ENCODE measurements at places on chromosomes 7 and 10. TPM values are rescaled to one million over a fixed set of nuclear protein-coding genes. Genes with fewer than 3 reads are reported as not detected.

GRCh38 chr10:77043420-77043763 is 594.2 kb downstream of the KCNMA1 start:
- DNase-seq = no peak
- no peak overlapping the region for H3K4me3 ChIP-seq
- no peaks in the 10 kb centered on the region for H3K27me3 ChIP-seq
- no peaks in the 10 kb centered on the region for H3K36me3 ChIP-seq

GRCh38 chr7:12539681-12540080 is 30.8 kb upstream of the SCIN start:
- no peak overlapping the region for H3K4me3 ChIP-seq
- no peak overlapping the region for H3K27ac ChIP-seq
- no peaks in the 10 kb centered on the region for H3K27me3 ChIP-seq
- no peak for DNase-seq
- no peaks in the 10 kb centered on the region for H3K36me3 ChIP-seq
- no peaks in the 10 kb centered on the region for H3K4me1 ChIP-seq

DNA sequence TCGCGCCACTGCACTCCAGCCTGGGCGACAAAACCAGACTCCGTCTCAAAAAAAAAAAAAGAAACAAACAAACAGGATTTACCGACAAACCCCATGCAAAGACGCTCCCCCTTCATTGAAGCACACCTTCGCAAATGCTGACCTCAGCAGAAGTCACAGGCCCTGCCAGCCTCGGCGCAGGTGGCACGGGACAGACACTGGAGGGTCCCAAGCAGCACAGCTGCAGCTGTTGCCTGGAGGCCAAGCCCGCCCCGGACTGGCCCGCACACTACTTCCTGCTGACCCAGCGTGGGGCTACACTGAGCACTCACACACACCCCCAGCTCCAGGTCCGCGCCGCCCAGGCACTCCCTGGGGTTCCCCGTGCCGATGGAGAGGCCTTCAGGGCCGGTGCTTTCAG is 31.2 kb downstream of the SNX8 start:
- no peak overlapping the region for H3K27ac ChIP-seq
- H3K4me1 ChIP-seq = no peaks in the 10 kb centered on the region
- H3K4me3 ChIP-seq = no peak overlapping the region
- no peaks in the 10 kb centered on the region for H3K36me3 ChIP-seq
- no peaks in the 10 kb centered on the region for H3K27me3 ChIP-seq
- no peak for DNase-seq

DNA sequence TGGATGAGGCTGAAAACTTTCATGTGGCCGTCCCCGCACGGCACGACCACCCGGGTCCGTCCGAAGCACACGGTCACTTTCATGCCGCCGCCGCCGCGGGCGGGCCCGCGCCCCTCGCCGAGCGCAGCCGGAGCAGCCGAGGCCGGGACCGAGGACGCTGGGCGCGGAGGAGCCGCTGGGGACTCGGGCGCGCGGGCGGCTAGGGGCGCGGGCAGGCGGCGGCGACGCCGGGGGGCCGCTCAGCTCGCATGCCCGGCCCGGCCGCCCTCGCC is 247 bp downstream of the PARD3 start:
- H3K4me1 ChIP-seq = peaks cover 4% of the 10 kb centered on the region
- H3K36me3 ChIP-seq = no peaks in the 10 kb centered on the region
- H3K27ac ChIP-seq = peak overlapping the region; percentile 91
- H3K27me3 ChIP-seq = no peaks in the 10 kb centered on the region

GRCh38 chr10:124129471-124129870 is 36.1 kb upstream of the CHST15 start:
- no peaks in the 10 kb centered on the region for H3K27me3 ChIP-seq
- no peak overlapping the region for H3K4me3 ChIP-seq
- H3K36me3 ChIP-seq = no peaks in the 10 kb centered on the region
- H3K27ac ChIP-seq = no peak overlapping the region

DNA sequence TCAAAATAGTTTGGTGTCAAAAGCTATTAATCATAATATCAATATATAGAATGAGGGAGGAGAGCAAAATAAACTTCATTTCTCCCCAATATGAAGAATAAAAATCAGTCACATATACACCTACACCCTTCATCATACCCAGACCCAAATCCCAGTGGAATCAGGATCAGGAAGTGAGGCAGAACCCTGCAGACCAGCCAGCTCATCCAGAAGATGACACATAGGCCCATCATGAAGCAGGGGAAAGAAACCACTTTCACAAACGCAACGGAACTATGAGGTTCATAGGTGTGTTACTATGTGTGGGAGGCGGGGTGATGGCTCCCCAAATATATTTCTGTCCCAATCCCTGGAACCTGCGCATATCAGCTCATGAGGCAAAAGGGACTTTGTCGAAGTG is 89.0 kb downstream of the RSU1 start:
- H3K27ac ChIP-seq = no peak overlapping the region
- H3K4me1 ChIP-seq = no peaks in the 10 kb centered on the region
- no peak overlapping the region for H3K4me3 ChIP-seq
- no peaks in the 10 kb centered on the region for H3K27me3 ChIP-seq
- H3K36me3 ChIP-seq = no peaks in the 10 kb centered on the region

DNA sequence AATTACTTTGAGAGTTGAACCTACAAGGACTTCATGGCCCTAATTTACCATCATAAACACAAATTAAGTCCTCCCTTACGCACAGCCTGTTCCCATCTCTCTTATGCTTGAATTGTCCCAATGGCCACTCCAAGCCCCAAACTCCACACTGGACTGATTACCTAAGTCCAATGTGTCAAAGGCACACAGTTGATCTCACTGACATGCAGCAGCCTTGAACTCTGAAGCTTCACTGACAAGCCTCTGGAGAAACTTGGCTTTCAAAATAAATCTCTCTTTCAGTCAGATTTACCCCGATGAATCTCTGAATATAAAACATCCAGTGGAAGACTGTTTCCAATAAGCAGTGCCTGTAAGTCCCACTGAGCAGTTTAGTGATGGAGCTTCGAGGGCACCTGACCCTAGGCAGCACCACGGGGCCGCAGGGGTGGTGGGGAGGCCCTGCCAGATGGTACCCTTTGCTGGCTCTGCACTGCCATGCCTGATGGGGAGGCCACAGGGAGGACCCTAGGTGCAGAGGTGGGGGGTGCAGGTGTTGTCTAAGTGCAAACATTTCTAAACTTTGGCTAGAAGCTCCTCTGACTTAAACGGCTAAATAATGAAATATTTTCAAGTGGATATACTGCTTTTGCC is 3.3 kb upstream of the MAT1A start:
- H3K27ac ChIP-seq = no peak overlapping the region
- no peak for DNase-seq
- H3K27me3 ChIP-seq = no peaks in the 10 kb centered on the region
- no peak overlapping the region for H3K4me3 ChIP-seq

DNA sequence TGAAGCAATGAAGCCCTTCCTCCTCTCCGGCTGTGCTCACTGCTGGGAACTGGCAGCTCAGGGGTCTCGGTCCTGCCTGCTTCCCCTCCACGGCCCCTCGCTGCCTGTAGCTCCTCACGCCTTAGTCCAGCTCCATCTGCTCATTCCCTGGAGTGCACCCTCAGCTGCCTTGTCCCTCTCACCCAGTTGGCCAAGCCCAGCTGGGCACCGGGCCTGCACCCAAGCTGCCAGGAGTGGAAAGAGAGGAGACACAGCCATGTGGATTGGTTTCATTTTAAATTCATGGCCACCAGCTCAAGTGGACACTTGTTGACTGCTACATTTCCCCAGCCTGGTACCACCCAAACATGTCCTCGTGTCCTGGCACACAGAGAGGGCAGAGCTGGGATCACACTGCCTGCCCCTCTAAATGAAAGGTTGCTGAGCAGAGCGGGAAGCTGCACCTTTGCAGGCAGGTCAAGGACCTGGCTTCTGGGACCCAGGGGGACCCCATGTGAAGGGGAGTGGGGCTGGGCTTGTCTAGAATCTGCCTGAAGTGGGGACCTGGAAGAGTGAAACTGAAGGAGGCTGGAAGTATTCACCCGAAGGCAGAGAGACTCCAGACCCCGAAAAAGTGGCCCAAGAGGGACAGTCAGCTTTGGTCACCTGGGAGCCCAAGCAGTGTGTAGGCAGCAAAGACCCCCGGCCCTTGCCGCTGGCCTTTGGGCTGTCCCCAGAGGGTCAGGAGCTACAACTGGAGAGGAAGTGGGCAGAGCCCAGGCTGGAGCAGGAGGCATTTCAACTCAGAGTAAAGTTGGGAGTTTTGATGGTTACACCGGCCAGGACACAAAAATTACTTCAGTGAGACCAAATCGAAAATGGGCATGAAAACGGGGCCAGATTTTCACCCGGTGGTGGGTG is 15.0 kb upstream of the BNIP3 start:
- DNase-seq = no peak
- no peaks in the 10 kb centered on the region for H3K27me3 ChIP-seq
- peak overlapping the region; percentile 93 for H3K27ac ChIP-seq

DNA sequence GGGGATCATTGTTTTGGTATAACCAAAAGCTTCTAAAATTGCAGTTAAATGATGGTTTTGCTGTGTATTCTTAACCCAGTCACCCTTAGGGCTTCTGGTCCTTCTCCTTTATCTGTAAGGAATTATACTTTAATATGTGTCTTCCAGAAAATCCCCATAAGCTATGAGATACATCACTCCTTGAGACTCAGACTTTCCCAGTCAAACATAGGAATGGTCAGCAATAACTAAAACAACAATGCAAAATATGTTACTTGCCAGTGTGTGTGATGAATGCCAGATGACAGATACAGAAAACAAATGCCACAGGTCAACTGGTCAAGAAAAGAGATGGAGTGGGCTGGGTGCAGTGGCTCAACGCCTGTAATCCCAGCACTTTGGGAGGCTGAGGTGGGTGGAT is 10.1 kb downstream of the ADD3 start:
- no peaks in the 10 kb centered on the region for H3K27me3 ChIP-seq
- no peak overlapping the region for H3K4me3 ChIP-seq
- no peaks in the 10 kb centered on the region for H3K36me3 ChIP-seq
- peaks cover 3% of the 10 kb centered on the region for H3K4me1 ChIP-seq

DNA sequence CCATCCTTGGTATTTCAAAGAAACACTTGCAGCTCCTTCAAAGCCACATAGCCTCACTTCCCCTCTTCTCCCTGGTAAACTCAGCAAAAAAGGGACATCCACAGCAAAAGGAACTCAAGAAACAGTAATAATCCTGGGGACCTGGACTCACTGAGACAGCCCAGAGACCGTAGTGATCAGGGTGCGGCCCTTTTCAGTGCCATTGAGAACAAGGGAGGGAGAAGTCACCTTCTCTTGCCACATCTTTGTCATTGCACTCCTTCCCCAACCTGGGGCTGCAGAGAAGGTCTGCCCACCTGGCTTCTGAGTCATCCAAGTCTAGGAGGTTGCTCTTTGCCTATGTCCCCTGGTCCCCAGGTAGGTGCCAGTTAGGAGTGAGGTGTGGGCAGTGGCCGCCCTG is 93.9 kb upstream of the SH2B2 start:
- DNase-seq = no peak
- H3K36me3 ChIP-seq = peaks cover 8% of the 10 kb centered on the region
- no peak overlapping the region for H3K4me3 ChIP-seq
- no peaks in the 10 kb centered on the region for H3K4me1 ChIP-seq
- no peak overlapping the region for H3K27ac ChIP-seq
- H3K27me3 ChIP-seq = no peaks in the 10 kb centered on the region

GRCh38 chr10:78535716-78536218 is 502.1 kb downstream of the RPS24 start:
- no peak overlapping the region for H3K27ac ChIP-seq
- H3K4me1 ChIP-seq = no peaks in the 10 kb centered on the region
- no peak for DNase-seq
- no peaks in the 10 kb centered on the region for H3K27me3 ChIP-seq
- no peaks in the 10 kb centered on the region for H3K36me3 ChIP-seq
- H3K4me3 ChIP-seq = no peak overlapping the region

Gene GHRHR
- 4.4 TPM for total RNA-seq

Gene PRSS1
- not detected for total RNA-seq

- no peaks in the 10 kb centered on the region for H3K36me3 ChIP-seq
- no peaks in the 10 kb centered on the region for H3K27me3 ChIP-seq
- no peak for DNase-seq
Observed at GRCh38 chr10:11602919-11603523, 8.4 kb downstream of the USP6NL start.

DNA sequence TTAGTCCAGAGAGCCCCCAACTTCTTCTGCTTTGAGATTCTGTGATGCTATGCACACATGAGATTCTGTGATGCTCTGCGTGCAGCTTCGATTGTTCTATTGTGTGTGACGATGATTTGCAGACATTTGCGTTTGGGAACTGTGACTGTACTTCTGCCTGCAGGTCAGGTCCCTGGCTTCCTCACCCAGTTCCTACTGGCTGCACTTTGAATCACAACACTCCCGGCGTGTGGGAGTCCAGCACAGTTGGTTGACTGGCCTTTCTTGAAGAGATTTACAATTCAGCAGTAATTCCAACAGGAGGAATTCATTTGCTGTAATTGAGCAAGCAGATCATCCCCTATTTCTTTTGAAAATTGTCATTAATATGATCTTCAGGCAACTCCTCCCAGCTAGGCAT is 252.2 kb upstream of the YAE1 start:
- no peak overlapping the region for H3K27ac ChIP-seq
- no peaks in the 10 kb centered on the region for H3K27me3 ChIP-seq
- DNase-seq = no peak
- H3K4me1 ChIP-seq = no peaks in the 10 kb centered on the region
- H3K4me3 ChIP-seq = no peak overlapping the region

GRCh38 chr7:150335108-150335773 is 6.2 kb downstream of the RARRES2 start:
- no peak for DNase-seq
- H3K27ac ChIP-seq = peak overlapping the region; percentile 21
- H3K4me1 ChIP-seq = no peaks in the 10 kb centered on the region
- H3K27me3 ChIP-seq = no peaks in the 10 kb centered on the region
- H3K4me3 ChIP-seq = no peak overlapping the region
- no peaks in the 10 kb centered on the region for H3K36me3 ChIP-seq

GRCh38 chr10:133040198-133040597 is 47.5 kb upstream of the ADGRA1 start:
- no peaks in the 10 kb centered on the region for H3K36me3 ChIP-seq
- H3K4me1 ChIP-seq = no peaks in the 10 kb centered on the region
- H3K4me3 ChIP-seq = no peak overlapping the region
- H3K27me3 ChIP-seq = peaks cover 22% of the 10 kb centered on the region
- no peak for DNase-seq
- H3K27ac ChIP-seq = no peak overlapping the region

- H3K4me1 ChIP-seq = peaks cover 2% of the 10 kb centered on the region
- no peak overlapping the region for H3K4me3 ChIP-seq
- H3K27me3 ChIP-seq = no peaks in the 10 kb centered on the region
- H3K36me3 ChIP-seq = no peaks in the 10 kb centered on the region
Observed at GRCh38 chr10:86876748-86877147, 80.7 kb downstream of the MMRN2 start.

Gene SEMA3E
- 4.8 TPM for total RNA-seq

Gene TET1
- 5.1 TPM for total RNA-seq

Gene ZNF239
- total RNA-seq = 6.8 TPM

Gene CLEC2L
- total RNA-seq = 3.0 TPM

Gene FFAR4
- total RNA-seq = 0.18 TPM

GRCh38 chr7:44391171-44391570 is 65.8 kb upstream of the CAMK2B start:
- no peaks in the 10 kb centered on the region for H3K27me3 ChIP-seq
- H3K27ac ChIP-seq = no peak overlapping the region
- no peak for DNase-seq
- H3K4me1 ChIP-seq = no peaks in the 10 kb centered on the region

- H3K27me3 ChIP-seq = no peaks in the 10 kb centered on the region
- no peak overlapping the region for H3K4me3 ChIP-seq
- H3K27ac ChIP-seq = no peak overlapping the region
- H3K4me1 ChIP-seq = no peaks in the 10 kb centered on the region
Observed at GRCh38 chr7:54788664-54789063, 29.7 kb upstream of the SEC61G start.

Gene SLIT1
- 0.91 TPM for total RNA-seq

Gene SPDYE18
- not detected for total RNA-seq

All from prostate gland (tissue), 2 donors.